GM12864 (cell line): ENCODE measurements at places on chromosomes 4 and X.
A peak's percentile ranks its signal among the peaks of the same experiment; 100 is the strongest.

- DNase-seq = no peak
These were observed 93.4 kb upstream of the RAPGEF2 start for GRCh38 chr4:159009521-159009920.

GRCh38 chr4:149294601-149295000 lies 521.0 kb downstream of the IQCM start:
- no peak for DNase-seq

- no peak for DNase-seq
These were observed 27.9 kb upstream of the NAF1 start for GRCh38 chr4:163194593-163194992.

DNA sequence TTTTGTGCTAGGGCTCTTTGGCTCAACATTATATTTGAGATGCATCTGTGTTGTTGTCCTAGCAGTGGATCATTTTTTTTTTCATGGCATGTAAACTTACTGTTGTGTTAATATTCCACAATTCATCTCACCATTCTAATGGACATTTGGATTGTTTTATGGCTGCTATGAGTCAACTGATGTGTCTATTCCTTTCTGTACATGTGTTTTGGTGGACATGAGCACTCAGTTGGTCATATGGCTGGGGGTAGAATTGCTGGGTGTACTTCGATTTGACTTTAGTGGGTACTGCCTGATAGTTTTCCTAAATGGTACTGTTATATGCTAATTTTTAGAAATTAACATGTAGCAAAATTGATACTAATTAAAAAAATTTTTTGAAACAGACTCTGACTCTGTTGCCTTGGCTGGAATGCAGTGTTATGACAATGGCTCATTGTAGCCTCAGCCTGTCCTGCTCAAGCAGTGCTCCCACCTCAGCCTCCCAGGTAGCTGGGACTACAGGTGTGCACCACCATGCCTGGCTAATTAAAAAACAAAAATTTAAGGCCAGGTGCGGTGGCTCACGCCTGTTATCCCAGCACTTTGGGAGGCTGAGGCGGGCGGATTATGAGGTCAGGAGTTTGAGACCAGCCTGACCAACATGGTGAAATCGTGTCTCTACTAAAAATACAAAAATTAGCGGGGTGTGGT lies 9.0 kb downstream of the FAM193A start:
- no peak for DNase-seq

DNA sequence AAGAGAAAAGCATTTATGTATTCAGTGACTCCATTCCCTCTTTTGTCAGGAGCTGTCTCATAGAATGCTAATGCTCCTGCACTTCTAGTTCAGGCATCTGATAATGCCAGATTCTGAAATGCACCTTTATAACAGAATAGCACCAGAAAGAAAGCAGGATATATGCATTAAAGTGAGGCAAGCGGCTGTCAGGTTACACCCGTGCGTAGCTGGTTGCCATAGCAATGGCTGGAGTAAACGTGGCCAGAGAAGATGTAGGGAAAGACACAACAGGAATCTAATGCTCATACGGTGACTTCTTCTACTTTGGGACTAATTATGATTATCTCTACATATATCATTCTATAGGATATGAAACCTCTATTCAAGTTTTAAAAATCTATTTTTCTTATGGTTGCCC lies 5.9 kb downstream of the EMCN start:
- DNase-seq = no peak

DNA sequence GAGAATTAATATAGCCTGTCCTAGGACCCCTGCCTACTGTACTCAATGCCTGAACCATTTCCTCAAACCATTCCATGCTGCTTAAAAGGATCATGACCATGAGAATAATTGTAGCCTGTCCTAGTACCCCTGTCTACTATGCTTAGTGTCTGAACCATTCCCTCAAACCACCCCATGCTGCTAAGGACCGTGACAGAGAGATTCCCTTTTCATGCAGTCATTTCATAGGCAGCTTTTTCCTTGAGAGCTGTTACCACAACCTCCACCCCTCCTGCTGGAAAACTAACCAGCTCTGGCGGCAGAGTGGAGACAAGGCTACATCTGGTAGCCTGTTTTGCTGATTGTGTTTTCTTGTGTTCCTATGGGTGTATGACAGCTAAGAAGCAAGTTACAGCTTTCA lies 174.9 kb upstream of the SMARCAD1 start:
- DNase-seq = no peak

- DNase-seq = no peak
These were observed 497.3 kb upstream of the FRG1 start for GRCh38 chr4:189443341-189443740.

DNA sequence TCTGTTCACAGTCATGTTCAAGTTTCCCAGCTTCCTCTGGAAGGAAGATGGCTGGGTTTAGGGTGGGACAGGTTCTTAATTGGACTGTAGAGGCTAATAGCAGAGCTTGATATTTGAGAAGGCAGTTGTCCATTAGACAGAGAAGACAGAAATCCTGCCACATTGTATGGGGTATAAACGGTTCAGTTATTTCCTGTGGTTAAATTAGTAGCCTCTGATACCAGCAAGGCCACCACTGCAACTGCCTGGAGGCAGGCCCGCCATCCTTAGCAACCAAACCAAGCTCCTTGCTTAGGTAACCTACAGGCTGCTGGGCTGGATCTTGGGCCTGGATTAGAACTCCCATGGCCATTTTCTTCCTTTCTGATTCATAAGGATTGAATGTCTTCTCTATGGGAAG lies 1367.0 kb downstream of the PCDH7 start:
- no peak for DNase-seq

- no peak for DNase-seq
These were observed 1321.1 kb downstream of the RAPGEF2 start for GRCh38 chr4:160423879-160424451.

- no peak for DNase-seq
These were observed 12.0 kb upstream of the IGSF1 start for GRCh38 chrX:131301155-131301554.

DNA sequence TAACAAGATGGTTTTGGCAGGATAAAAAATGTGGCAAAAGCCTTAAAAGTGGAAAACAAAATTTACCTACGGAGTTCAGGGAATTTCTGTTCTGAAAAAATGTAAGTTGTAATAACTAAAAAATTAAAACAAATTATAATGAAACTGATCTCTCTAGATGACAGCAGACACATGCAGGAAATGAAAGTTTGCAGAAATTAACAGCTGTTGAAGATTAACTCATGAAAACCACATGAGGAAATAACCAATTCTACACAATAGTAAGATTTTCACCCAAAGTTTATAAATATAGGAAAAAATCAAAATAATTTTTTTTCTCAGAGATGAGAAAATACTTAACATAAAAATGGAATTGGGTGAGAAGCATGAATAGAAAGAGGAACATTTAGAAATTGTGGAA lies 47.5 kb upstream of the UGT2B15 start:
- DNase-seq = no peak

GRCh38 chr4:184386271-184386781 lies 88.0 kb downstream of the IRF2 start:
- DNase-seq = no peak

GRCh38 chr4:15451181-15451865 lies 18.4 kb upstream of the CC2D2A start:
- DNase-seq = no peak

- DNase-seq = no peak
These were observed 5.7 kb downstream of the SPON2 start for GRCh38 chr4:1166509-1167243.

GRCh38 chrX:115413246-115413878 lies 123.8 kb downstream of the LUZP4 start:
- DNase-seq = no peak

DNA sequence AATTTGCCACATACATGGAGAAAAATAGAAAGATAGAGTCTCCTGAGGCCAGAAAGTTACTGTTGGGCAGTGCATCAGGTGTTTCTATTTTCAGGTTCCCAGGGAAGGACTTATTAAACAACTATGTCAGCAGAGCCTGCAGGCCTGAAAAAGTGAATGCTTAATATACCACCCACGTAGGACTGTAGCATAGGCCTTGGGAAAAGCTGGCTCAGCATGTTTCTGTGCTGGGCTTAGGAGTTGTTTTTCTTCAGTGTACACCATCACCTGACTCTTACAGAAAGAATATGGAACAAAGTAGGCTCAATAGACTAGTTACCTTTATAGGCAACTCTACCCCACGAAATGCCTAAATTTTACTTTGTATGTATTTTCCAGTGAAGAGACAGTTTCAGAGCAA lies 1385.9 kb downstream of the FAM133A start:
- DNase-seq = no peak

DNA sequence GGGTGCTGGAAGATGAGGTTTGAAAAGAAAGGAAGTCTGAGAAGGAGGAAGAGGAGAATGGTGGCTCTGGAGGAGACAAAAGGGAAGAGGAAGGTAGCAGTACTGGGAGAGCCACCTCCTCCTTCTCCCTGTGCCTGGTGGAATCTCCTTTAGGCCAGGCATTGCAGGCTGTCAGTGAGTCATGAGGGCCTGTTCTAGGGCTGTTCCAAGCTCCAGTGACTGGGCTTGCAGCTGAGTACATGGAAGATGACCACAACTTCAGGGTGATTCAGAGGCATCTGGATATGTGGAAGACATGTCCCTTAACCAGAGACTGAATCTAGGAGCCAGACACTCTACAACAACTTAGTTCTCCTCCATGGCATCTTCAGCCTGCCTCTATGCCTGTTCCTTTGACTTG lies 107.8 kb downstream of the EFNB1 start:
- no peak for DNase-seq

DNA sequence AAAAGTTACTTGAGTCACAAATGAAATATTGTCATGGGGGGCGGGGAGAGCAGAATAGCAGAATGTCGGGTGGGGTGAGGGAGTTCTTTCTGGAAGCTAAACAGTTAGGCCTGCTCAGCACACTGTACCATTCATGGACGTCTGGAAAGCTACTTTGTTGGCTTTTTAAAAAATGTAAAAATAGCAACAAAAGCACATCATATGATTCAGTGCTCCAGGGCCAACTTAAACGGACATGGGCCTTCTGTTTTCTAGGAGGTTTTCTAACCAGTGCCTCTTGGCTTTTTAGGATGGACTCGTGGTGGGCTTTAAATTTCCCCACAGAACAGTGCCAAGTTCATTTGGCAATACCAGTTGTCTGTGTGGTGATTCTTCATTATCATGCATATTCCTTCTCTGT lies 57.4 kb upstream of the CLCN4 start:
- DNase-seq = no peak

- DNase-seq = no peak
These were observed 292.6 kb upstream of the KLF3 start for GRCh38 chr4:38371391-38371851.

GRCh38 chr4:53537606-53538005 lies 53.7 kb downstream of the LNX1 start:
- no peak for DNase-seq

GRCh38 chr4:100357542-100357941 lies 160.3 kb downstream of the EMCN start:
- DNase-seq = no peak

GRCh38 chrX:72020788-72021187 lies 110.1 kb downstream of the NHSL2 start:
- DNase-seq = peak; percentile 29

DNA sequence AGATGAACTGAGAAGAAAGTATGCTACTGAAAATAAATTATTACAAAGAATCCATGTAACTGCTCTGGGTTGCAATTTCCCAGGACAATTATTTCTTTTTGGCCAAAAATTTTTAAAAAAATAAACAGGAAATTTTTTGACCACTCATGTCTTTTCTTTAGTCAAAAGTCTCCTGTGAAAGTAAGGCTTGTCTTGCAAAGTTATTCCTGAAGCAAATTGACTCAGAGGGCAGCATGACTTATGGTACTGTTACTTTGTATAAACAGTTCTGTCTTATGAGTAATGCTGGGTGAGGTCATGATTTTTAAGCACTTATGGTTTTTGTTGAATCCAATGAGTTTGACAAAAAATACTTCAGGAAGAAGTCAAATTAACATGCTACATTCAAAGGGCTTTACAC lies 292.8 kb upstream of the ARSJ start:
- no peak for DNase-seq

DNA sequence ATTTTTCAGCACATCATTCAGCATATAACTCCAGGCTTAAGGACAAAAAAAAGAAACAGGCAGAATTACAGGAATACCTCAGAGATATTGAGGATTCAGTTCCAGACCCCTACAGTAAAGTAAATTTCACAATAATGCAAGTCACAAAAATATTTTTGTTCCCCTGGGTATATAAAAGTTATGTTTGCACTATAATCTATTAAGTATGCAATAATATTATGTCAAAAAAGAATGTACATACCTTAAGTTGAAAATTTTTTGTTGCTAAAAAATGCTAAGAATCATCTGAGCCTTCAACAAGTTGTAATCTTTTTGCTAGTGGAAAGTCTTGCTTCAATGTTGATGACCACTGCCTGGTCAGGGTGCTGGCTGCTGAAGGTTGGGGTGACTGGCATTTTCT lies 2532.5 kb downstream of the ARAP2 start:
- no peak for DNase-seq

- no peak for DNase-seq
These were observed 9.5 kb downstream of the UBQLN2 start for GRCh38 chrX:56572975-56573374.

GRCh38 chr4:8189551-8190466 lies 9.3 kb upstream of the SH3TC1 start:
- DNase-seq = no peak

DNA sequence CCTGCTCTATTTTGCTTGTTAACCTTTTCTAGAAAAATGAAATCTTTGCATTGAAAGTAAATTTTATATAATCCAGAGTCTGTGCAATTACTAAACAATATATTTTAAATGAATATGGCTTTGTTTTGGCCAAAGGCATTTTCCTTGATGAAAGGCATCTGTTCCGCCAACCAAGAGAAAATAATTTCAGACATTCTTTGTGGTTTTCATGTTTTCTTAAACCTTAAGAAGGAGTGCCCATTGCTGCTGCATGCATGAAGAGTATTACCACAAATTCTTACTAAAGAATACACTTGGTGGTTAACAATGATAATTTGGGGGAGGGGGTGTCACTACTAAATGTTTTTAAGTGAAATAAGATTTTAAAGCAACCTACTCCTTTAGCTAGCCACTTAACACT lies 2.7 kb upstream of the PDGFC start:
- no peak for DNase-seq

GRCh38 chrX:134571796-134572195 lies 86.5 kb downstream of the PLAC1 start:
- DNase-seq = no peak

DNA sequence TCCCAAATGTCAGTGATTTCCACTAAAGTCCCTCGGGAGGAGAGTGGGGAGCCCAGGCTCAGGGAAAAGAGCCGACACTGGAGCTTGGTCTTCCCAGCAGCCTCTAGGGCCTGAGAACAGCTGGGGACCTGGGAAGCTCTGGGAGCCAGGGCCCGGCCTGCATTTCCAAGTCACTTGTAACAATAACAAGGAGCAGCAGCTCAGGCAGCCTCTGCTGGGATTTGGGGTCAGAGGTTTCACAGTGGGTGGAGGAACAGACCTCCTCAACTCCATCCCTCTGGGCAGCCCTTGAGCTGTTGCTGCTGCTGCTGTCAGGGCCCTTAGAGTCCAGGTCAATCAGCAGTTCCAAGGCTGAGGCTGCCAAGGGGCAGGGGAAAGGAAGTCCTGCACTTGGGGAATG lies 11.1 kb downstream of the STARD8 start:
- DNase-seq = no peak

DNA sequence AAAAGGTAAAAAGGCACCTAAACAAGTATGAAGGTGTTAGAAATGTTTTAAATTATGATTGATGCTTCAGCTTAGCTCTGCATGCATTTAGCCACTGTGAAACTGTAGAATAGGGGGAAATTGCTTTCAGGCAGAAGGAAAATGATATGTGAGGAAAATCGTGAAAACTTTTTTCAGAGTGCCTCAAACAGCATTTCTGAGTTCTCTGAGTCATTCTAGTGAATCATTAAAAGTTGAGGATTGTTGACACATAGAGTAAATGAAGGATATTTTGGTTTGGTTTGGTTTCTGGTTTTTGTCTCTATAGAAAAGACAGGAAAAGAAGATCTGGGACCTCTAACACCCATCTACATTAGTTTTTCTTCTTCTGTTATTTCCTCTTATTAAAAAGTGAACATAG lies 332.5 kb upstream of the TRAM1L1 start:
- DNase-seq = no peak
